ENCODE measurements at places on chromosomes 2 and 18.
A peak's percentile ranks its signal among the peaks of the same experiment; 100 is the strongest.

- DNase-seq = peak; percentile 5
Observed at GRCh38 chr2:37125416-37125815, 31.4 kb downstream of the EIF2AK2 start.

DNA sequence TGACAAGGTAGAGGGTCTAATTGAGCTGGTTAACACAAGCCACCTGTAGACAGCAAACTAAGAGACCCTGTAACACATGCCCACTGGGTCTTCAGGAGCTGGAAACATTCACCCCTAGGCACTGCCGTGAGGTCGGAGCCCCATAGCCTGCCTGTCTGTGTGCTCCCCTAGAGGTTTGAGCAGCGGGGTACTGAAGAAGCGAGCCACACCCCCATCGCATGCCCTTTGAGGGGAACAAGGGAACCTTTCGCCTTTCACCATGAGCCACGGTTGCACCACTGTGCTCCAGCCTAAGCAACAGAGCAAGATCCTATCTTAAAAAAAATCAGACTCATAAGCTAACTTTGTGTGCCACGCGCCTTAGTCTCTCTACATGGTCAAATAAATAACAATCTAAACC lies 36.2 kb upstream of the RAB27B start:
- no peak for DNase-seq

DNA sequence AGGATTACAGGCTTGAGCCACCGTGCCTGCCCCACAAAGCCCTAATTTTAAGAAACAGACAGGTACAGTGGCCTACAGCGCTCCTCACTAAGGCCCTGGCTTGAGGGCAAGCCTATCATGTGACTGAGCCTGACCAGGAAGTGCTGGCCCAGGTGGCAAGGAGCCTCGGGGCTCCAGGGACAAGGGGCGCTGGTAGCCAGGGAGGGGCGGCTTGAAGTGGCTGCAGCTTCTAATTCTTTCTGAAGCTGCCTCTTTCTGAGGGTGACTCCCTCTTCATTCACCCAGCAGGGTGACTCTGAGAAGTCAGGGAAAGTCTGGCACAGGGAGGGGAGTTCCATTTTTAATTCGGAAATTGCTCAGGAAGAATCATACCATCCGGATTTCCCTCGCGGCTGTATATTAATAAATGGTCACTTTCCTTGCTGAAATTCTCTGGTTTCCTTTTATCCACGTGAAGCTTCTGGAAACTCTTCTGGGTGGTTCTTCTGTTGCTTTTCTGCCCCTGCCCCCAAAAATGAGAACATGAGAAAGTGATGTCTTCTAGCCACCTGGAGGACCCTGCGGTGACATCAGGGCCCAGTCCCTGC lies 115.7 kb downstream of the FAM210A start:
- DNase-seq = no peak

- no peak for DNase-seq
Observed at GRCh38 chr2:47264143-47264542, 109.0 kb upstream of the STPG4 start.

DNA sequence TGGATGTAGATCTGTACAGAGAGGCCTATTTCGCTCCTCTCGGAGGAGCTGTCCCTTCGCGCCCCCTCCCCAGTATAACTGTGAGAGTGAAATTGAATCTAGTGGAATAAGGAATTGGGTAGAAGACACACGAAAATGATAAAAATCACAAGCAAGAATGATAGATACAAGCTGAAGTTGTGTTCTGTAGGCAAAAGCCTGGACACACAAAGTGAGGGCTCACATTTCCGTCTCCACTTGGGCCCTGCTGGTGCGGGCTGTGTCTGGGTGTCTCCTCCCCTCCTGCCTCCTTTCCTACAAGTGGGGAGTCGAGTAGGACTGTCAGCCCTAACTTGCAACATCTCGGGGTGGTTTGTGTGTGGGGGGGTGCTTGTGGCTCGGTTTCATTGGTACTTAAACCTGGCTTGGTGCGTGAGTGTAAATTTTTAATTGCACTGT lies 457 bp upstream of the SP9 start:
- DNase-seq = no peak

DNA sequence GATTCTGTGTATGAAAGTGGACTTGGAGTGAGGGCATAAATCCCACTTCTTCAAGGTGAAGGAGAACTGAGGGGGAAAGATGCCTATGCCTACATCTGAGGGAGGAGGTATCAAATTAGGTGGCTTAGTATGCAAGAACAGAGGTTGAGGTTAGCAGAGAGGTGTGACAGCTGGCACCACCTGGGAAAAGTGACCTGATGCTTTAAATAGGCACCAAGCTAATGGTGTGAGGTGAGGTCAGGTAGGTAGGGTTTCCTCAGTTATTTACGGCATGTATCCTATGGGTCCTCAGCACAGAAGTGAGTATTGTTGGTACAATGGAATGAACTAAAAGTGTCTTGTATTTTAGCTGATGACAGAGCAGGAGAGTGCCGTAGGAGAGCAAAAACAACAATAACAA lies 367.1 kb downstream of the CLIP4 start:
- DNase-seq = no peak

- no peak for DNase-seq
Observed at GRCh38 chr2:224325941-224326340, 76.0 kb downstream of the FAM124B start.

GRCh38 chr2:16135913-16136310 lies 195.6 kb downstream of the MYCN start:
- DNase-seq = no peak

DNA sequence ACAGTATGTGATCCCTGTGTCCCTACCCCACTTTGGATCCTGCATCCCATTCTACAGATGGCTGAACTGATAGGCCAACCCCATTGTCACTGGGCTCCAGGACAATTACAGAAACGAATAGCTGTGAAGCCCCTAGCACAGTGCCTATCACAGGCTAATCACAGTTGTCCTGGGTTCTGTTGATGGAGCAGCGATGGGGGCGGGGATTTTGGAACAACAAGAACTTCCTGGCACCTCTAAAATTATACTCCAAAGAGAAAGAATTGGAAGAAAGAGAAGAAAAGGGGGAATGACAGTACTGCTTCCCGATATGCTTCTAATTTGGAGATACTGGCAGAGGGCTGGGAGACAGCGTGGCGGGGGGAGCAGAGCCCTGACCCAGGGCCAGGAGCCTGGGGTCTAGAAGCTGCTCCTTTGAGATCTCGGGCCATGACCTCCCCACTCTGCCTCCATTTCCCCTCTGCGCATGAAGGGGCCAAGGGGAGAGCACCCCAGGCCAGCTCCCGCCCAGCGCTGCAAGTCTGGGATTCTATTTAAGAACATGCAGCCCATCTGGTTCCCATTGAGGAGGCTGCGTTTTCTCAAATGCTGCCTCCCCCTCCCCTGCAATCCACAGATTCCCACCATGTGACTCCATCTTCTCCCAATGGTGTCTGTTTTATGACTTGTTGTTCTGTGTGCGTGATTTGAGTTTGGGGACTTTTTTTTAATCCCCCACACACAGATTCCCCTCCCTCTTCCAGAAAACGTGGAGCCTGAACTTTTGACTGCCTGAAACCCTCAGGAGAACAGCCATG lies 202.7 kb downstream of the CYP26B1 start:
- DNase-seq = no peak

- DNase-seq = no peak
Observed at GRCh38 chr18:47601581-47602272, 328.7 kb downstream of the SMAD2 start.

- no peak for DNase-seq
Observed at GRCh38 chr18:61953161-61953560, 60.4 kb upstream of the RNF152 start.

DNA sequence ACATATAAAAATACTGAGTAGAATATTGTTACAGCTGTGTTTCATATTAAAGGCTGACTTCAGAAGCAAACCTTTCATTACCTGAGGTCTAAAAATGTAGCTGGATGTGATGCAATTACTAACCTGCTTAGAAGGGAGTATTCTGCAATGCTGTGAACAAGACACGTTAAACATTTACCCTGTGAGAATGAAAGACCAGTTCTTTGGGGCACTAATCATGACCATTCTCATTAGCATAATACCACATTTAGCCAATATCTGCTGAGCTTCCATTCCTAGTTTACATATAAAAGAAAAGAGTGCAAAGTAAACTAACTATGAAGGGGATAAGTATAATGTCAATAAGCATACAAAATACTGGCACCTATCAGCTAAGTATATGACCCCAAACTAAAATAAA lies 784.0 kb upstream of the KLHL29 start:
- no peak for DNase-seq

DNA sequence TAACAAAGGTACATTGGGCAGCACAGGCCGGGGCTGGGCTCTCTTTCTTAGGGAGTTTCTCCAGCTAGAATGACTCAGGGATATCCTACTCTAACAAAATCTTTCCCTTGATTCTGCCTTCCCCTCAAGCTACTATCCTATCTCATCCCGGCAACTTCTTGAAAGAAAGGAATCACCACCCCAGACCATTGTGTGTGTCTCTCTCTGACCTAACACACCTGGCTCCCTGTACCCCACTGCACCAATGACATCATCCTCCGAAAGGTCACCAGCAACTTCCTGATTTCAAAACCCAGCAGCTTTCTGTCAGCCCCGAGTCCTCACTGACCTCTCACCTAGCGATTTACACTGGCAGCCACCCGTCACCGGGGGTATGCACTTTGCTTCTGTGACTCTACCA lies 72.1 kb upstream of the MAP4K4 start:
- DNase-seq = no peak

DNA sequence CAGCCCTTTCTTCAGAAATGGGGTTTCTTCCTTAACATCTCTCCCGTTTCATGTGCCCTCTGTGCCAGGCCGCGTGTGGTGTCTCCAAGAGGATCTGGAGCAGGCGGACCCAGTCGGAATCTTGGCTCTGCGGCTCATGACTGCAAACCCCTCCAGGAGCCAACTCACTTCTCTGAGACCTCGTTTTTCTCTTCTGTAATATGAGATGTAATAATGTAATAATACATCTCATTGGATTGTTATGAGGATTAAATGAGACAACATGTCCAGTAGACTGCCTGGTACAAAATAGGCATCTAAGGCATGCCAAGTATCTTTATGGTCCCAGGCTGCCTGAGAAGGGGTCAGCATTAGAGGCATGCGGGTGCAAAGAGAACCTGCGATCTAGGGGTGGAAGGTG lies 221.3 kb upstream of the REV1 start:
- no peak for DNase-seq

- DNase-seq = peak; percentile 31
Observed at GRCh38 chr18:79687806-79688205, 8.2 kb downstream of the CTDP1 start.

DNA sequence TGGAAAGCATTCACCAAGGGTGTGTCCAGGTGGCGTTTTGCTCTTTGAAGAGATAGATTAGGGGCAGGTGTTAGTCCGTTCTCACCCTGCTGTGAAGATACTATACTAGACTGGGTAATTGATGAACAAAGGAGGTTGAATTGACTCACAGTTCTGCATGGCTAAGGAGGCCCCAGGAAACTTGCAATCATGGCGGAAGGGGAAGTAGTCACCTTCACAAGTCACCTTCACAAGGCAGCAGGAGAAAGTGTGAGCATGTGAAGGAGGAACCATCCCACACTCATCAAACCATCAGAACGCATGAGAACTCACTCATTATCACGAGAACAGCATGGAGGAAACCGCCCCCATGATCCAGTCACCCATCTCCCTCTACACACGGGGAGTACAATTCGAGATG lies 135.7 kb upstream of the NFATC1 start:
- no peak for DNase-seq

- DNase-seq = no peak
Observed at GRCh38 chr18:10536280-10536679, 10.5 kb downstream of the NAPG start.

GRCh38 chr2:100955226-100955625 lies 46.9 kb upstream of the RPL31 start:
- no peak for DNase-seq

DNA sequence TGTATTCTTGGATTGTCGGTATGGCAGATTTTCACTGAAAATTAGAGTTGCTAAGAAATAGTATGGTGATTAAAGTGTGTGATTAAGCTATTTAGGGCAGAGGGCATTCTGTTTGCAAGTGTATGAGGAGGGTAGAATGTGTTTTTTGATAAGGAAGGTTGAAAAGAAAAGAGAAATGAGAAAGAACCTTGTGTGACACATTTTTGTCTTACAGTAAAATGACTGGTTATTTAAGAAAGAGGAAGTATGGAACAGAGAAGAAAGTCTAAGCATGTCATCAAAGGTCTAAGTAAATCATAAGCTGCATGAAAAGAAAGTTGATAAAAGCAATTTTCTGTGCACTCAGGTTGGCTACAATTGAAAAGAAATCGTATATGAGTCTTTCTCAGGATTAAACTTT lies 5.2 kb upstream of the RSAD2 start:
- no peak for DNase-seq

- no peak for DNase-seq
Observed at GRCh38 chr2:173997269-173997668, 32.1 kb upstream of the SP3 start.

GRCh38 chr2:176415174-176415895 lies 146.1 kb downstream of the MTX2 start:
- DNase-seq = no peak

GRCh38 chr2:207706936-207707860 lies 4.2 kb upstream of the CCNYL1 start:
- no peak for DNase-seq

DNA sequence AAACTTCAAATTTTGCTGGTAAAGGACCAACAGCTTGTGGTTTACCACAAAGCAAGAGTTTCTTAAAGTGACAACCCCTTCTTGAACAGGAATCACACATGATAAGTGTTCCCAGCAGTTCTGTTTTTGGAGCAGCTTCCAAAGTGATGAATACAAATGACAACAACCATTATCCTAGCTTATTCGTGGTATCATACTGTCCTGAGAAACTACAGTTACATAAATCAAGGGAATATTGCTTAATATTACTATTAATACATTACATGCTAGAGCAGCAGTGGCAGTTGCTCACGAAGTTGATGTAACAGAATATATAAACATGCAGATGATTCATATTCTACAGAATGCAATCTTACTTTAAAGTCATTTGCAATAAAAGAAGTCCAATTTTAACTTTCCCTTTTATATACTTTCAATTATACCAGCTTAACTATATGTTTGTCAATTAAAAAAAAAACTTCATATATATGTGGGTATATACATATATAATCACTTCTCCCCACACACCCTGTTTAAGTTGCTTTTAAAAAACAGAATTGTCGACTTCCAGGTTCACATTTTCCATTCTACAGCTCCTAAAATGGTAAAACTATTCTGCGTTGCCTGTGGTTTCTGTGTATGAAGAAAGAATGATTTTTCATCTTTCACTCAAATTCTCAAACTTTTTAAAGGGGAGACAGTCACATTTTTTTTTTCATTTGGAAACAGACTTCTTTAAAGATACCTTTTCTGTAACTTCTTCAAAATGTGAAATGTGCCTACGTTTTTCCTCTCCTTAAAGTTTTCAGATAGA lies 713.6 kb downstream of the TDRD15 start:
- DNase-seq = peak; percentile 23

Measured in skeletal muscle cell (primary cell).